ENCODE measurements at places on chromosomes 5 and 9.

DNA sequence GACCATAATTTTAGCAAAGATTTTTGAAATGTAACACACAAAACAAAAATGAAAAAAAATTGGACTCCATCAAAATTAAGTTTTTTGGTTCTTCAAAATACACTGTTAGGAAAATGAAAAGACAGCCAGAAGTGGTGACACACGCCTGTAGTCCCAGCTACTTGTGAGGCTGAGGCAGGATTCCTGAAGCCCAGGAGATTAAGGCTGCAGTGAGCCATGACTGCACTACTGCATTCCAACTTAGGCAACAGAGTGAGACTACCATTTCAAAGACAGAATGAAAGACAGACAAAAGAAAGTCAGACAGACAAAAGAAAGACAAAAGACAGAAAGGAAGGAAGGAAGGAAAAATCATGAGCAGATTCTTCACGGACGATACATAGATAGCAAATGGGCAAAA is 7.5 kb downstream of the DIAPH1 start:
- DNase-seq, result no peak

GRCh38 chr5:544675-545355 is 20.6 kb upstream of the SLC9A3 start:
- DNase-seq, result no peak

DNA sequence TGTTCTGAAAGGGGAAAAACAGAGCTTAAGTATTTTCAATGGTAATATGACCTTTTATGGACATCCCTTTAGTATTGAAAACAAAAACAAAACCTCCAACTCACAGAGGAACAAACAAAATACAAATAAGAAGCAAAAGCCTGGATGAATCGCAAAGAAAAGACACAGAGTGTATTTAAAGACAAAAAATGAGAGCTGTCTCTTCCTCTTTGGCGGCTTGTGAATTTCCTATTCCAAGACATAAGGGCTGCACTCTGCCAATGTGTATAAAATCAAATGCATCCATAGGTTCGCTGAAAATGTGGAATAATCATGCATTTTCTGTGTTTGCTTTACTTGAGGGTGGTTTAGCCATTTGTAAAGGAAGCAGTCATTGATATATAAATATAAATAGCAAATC is 739.3 kb upstream of the ZNF608 start:
- no peak for DNase-seq

DNA sequence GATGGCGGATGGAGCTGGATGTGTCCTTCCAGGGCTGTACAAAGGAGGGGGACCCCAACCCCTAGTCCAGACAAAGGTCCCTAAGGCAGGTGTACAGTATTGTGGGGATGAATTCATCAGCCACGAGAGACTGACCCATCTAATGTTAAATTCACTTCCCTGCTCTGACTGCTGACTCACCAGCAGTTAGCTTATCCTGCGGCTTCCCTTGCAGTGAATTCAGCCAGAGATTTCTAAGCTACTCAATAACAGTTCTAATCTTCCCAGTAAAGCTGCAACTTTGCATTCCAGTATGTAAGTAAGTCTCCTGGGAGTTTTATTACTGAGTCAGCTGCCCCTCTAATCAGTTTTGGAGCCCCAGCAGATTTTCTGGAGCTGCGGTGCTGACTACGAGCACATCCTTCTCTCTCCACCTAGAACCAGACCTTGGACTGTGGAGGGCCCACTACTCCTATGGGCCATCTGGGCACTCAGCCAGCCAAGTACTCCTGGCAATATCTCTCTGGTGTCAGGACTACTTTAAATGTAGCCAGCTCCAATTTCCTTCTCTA is 16.1 kb downstream of the B4GALT1 start:
- DNase-seq, result peak; percentile 89

- no peak for DNase-seq
These were observed 628.3 kb downstream of the DNAH5 start for GRCh38 chr5:13316176-13316575.

DNA sequence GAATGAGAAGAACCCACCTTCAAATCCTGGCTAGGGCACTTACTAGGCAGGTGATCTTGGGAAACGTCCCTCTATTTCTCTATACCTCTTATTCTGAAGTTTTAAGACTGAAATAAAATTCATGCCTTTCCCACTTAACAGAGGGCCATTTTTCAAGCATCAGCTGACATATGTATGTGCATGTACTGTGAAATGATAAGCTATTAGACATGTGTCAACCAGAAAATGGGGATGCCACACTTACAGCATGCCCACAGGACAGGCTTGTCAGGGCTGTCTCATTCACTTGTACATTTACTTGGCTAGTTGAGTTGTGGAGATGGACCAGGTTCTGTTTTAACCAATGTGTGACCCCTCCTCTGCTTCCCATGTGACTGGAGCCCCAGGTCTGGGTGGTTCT is 78.5 kb downstream of the C9orf152 start:
- DNase-seq, result no peak

DNA sequence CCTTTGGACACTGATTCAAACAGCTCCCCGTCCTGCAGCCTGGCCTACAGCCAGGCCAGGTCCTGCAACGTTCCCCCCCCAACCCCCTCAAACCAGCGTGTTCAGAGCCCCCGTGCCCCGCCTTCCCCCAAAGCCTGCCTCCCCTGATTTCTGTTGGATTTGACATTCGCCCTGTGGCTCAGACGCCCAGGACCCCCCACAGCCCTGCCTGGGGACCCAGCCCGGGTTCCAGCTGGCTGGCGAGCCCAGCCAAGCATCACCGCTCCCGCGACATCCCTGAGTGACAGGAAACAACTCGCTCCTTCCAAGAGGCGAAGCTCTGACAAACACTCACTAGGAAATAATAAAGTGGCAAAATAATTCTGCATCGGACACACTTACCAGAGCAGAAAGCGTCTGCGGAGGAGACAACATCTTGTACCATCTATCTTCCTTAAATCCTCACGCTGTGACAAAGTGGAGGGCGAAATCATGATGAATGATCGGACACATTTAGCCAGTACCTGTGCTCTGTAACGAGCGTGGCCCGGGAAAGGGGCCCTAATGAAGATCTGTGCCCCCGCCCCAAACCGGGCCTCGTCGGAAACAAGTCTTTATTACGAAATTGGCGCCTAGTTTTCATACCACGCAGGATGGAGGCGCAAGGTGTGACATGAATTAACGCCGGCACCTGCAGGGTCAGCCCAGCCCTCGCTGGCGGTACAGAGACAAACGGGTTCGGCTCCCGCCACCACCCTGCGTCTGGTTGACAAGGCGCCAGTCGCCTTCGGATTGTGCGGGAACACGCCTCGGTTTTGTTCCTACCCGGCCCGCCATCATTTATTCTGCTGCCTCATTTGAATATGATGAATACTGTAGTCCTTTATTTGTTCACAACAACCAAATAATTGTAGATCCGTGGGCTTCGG is 91.0 kb upstream of the MVB12B start:
- DNase-seq, result no peak

GRCh38 chr5:130045334-130045733 is 141.1 kb downstream of the CHSY3 start:
- DNase-seq, result no peak

- no peak for DNase-seq
These were observed 24.6 kb upstream of the ANKH start for GRCh38 chr5:14896131-14896530.

DNA sequence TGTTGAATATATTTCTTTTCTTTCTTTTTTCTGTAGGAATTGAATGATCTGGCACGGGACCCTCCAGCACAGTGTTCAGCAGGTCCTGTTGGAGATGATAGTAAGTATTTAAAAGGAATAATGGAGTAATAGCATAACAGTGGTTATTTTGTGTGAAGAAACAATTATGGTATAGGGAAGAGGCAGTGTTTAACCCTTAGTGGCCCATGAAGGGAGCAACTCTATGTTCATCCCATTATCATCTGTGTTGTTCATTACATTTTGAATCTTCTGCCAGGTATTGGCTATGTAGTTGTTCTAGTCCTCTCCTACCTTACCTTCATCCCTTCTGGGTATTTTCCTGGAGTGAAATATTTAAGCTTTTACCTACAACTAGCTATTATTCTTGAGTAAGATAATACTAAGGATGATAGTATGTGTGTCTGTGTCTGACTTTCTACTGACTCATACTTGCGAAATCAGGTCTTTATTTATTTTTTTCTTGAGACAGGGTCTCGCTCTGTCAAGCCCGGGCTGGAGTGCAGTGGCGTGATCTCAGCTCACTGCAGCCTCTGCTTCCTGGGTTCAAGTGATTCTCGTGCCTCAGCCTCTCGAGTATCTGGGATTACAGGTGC is 39.3 kb downstream of the UBE2D2 start:
- no peak for DNase-seq

- DNase-seq, result no peak
These were observed 49.7 kb downstream of the FAM81B start for GRCh38 chr5:95440825-95441224.

DNA sequence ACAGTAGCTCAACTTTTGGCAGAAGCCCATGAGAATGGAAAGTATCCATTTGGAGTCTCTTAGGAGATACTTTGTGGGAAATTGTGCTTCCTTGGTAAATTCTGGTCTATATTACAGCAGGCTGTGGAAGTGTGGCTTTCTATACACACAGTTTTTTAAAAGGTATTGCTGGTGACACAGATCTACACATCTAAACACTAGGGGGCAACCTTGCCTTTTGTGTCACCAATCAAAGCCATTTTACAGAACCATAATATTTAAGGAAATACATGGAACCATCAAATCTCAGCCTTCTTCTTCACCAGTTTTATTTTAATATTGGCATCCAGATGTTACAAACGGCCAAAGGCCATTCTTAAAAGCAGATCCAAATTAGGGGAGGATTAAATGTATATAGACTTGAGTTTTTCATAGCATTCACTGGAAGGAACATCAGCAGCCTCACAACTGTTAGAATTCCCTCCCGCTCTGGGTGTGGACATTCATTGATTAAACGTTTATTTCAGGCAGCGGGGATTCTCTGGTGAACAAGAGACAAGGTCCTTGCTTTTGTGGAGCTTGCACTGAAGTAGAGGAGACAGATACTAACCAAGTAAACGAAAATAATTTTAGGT is 132.4 kb upstream of the EPB41L4A start:
- peak; percentile 23 for DNase-seq

DNA sequence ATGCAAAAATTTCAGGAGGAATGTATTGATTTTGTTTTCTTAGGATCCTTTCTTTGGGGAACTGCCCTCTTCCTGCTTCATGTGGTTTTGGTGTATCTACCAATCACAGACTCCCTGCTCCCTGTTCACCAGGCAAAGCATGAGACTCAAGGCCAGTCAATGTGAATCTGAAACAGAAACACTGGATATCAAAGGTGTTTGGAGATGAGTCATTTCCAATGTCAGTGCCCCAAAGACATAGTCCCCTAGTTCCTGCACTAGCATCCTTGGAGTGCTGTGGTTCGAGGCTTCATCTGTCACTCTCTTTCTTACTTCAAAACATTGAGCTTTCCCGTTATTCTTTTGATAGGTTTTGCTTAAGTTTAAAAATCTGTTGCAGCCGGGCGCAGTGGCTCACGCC is 8.1 kb downstream of the PPP3R2 start:
- DNase-seq, result no peak
